ENCODE measurements at places on chromosomes 7 and 10.
A peak's percentile ranks its signal among the peaks of the same experiment; 100 is the strongest.

DNA sequence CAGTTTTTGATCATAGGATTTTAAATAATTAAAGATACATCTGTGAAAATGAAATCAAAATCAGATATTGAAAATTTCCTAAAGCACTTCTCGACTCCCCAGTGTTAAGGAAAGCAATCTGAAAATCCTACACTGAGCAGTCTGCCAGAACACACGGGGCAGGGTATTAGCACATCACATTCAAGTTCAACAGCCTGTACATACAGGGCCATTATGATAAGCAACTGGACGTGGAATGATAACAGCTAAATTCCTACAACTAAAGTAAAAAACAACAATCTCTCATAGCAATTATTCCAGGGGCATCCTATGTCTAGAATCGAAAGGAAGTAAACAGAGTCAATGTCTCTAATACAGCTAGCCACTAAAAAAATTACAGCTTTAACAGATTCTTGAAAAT lies 31.7 kb downstream of the TRDMT1 start:
- no peak for DNase-seq

- DNase-seq, result no peak
These were observed 31.9 kb downstream of the GFRA1 start for GRCh38 chr10:116241085-116241484.

DNA sequence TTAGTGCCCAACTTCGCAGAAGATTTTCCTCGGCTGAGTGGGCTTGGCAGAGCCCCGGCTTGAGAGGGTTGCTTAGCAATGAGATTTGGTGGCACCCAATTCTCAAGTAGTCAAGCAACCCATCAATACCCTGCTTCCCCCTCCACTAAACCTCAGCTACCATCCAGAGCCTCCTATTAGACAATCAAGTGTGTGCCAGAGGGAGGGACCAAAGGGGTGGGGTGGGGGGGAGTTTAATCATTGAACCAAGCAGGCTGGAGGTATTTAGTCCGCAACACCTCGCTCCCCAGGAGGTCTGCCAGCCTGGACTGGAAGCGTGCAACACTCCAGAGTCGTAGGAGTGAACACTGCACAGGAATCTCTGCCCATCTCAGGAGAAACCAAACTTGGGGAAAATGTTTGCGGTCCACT lies at the start of gene HKDC1:
Gene HKDC1 (plus strand): TSS at position 292 of the 411 bp plus-strand sequence. CDS start 104 bp downstream, at position 396.
- DNase-seq, result no peak

DNA sequence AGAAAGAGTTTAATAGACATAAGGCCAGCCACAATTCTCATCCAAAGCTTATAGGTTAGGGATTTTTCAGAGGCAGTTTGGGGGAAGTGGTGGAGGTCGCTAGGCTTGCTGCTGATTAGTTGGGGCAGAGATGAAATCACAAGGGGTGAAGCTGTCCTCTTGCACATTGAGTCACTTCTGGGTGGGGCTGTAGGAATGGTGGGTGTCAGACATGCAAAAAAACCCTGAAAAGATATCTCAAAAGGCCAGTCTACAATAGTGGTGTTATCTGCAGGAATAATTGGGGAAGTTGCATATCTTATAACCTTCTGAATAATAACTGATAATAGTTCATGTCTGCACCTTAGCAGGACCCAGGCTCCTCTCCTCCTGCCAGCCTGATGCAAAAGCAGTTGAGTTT lies 2.1 kb downstream of the FAM24B start:
- DNase-seq, result no peak

GRCh38 chr10:71349406-71349805 lies 30.3 kb downstream of the SLC29A3 start:
- no peak for DNase-seq

DNA sequence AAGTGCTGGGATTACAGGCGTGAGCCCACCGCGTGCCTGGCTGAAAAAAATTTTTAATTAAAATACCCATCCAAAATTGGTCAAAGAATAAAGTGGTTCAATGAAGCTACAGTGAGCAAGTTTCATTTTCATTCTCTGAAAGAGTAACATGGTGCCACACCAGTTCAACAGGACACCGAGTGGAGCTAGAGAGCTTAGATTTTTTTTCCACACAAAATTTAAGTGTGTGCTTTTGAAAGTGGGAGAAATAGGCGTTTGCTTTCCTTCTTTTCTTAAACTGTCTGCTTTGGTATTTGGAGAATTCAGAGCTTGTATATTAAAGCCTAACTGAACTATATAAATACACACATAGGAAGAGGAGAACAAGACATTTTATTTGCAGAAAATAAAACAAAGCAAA lies 43.4 kb downstream of the BPGM start:
- DNase-seq, result no peak

GRCh38 chr7:74526780-74527179 lies 73.1 kb downstream of the GTF2IRD1 start:
- no peak for DNase-seq

DNA sequence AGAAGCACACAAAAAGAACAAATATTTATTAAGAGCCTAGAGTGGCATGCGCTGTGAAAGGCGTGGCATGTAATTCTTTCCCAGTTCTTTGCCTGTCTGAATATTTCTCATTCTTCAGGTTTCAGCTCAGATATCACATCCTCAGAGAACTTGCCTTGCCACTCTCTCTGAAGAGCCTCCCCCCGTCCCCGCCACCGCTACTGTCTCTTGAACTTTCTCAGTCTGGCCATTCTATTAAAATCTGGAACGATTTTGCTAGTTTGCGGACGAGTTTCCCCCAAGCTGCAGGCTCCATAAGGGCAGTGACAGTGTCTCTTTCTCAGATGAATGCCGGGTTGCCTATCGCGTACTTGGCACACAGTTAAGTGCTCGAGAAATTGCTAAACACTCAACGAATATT lies 787 bp upstream of the PLEKHA1 start:
- DNase-seq, result no peak

DNA sequence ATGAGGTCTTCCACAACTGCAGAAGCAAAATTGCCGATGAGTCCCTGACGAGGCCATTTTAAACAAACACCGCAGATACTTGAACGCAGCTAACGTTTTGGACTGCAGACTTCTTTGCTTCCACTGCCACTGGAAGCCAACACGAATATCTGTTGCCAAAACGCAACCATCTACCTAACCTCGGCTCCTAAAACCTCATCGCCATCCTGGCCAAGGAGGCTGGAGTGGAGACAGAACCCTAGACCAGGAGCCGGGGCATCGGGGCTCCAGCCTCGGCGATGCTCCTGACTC lies 493 bp downstream of the WDR91 start:
- DNase-seq, result no peak

DNA sequence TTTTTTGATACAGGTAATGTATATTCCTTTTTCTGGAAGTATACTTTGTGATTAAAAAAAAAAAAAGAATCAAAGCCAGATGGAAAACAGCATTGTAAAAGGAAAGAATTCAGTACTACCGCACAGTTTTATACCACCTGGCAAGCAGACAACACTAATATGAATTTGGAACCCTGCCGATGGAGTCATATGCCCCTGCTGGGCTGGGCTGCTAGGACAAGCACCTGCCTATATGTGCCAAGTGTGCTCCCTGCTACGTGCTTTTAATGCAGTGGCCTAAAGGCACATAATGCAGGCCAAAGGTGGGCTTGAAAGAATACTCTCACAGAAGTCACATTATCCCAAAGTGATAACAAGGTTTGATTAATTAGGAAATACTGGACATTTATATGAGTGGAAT lies 29.8 kb upstream of the WAC start:
- peak; percentile 78 for DNase-seq

- DNase-seq, result no peak
These were observed 41.6 kb upstream of the MINDY3 start for GRCh38 chr10:15901889-15902288.

DNA sequence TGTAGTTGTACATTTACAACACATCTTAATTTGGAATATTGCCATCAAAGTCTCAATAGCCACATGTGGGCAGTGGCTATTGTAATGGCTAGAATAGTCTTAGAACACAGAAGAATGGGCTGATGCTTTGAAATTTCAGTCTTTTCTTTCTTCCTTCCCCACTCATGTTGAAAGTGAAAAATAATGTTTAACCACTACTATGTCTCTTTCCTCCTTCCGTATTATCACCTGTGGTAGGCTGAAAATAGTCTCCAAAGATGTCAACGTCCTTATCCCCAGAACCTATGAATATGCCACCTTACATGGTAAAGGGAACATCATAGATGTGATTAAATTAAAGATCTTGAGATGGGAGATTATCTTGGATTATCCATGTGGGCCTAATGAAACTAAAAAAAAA lies 154.0 kb downstream of the SUGCT start:
- DNase-seq, result no peak

DNA sequence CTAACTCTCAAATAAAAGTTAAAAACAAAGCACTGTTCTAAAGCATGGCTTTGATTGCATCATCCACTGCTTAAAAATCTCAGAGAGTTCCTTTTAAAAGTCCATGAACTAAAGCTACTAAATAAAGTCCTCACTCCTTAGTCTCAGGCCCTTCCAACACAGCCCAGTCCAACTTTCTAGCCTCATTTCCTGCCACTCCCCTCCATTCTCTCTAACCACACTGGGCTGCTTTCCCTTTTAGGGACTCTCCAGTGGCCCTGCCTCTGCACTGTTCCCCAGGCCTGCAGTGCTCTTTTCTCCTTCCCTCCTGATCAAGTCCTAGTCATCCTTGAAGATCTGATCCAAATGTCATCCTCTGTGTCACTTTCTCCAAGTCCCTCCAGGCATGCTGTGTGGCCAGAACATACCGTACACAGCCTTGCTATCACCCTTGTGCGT lies 56.9 kb upstream of the PPP1R3C start:
- DNase-seq, result no peak

- DNase-seq, result no peak
These were observed 33.0 kb upstream of the ZNF32 start for GRCh38 chr10:43681721-43682120.

GRCh38 chr10:75179657-75180177 lies 30.9 kb upstream of the VDAC2 start:
- DNase-seq, result no peak

- DNase-seq, result no peak
These were observed 3.2 kb downstream of the GPC2 start for GRCh38 chr7:100173806-100174495.

DNA sequence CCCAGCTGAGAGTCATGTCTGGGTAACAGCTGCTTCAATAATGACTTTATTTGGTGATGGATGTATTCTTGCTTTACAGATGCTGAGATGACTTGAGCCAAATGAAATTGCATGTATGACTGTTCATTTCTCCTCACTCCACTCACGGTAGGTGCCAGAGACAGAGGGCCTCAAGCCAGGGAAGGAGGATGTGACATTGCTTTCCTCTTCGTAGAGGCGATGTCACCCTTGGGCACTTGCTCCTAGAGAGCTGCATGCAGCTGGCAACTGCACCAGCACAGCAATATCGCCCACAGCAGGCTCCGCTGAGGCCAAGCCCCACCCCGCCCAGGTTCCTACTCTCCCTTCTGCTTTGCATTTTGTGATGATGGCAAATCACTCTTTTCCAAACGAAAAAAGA lies 116.6 kb upstream of the AOAH start:
- no peak for DNase-seq

- DNase-seq, result no peak
These were observed 137.3 kb downstream of the AGMO start for GRCh38 chr7:15424468-15424867.

GRCh38 chr10:128512767-128513166 lies 386.5 kb upstream of the MKI67 start:
- no peak for DNase-seq

DNA sequence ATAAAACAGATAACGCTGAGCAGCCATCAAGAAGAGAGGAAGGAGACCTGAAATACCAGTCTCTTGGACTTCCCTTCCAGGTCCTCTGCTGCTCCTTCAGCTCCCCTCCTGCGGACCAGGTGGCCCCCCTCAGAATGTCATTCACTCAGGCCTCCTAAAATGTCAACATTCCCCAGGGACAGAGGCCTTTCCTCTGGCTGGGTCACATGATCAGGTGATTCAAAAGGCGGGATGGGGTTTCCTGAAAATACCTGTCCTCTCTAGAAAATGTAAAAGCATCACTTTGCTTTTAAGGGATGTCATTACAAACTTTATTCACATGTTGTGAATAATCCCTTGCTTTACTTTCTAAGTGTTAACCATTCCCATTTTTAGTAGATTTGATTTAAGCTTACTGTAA lies 311.1 kb downstream of the INHBA start:
- DNase-seq, result no peak

Measured in cerebellar nuclear complex (tissue), 1 donor.